ENCODE measurements at places on chromosomes 3 and 15.

DNA sequence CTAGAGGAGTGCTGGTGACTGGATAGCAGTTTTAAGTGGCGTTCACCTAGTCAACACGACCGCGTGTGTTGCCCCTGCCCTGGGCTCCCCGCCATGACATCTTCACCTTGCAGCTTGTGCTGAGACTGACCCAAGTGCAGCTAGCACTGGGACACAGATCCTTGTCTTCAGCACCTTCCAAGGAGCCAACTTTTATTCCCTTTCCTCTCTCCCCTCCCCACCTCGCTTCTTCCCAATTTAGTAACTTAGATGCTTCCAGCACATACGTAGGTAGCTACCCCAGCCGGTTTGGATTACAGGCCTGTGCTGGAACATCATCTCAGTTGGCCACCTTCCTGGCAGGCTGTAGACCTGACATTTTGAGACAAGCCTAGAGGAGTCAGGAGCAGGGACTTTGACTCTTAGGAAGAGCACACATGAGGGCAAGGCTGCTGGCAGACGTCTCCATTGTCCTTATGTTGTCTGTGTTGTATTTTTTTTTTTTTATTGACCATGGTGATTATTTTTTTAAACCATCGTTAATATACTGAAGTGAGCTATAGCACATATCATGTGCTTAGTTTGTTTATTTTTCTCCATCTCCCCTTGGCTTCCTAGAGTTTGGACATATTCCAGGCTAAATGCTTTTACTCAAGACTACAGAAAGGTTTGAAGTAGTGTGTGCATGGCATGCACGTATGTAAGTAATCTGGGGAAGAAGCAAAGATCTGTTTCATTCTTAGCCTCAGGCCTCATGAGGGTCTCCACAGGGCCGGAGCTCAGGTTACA, 61.1 kb downstream of the AAGAB start:
- DNase-seq: no peak

DNA sequence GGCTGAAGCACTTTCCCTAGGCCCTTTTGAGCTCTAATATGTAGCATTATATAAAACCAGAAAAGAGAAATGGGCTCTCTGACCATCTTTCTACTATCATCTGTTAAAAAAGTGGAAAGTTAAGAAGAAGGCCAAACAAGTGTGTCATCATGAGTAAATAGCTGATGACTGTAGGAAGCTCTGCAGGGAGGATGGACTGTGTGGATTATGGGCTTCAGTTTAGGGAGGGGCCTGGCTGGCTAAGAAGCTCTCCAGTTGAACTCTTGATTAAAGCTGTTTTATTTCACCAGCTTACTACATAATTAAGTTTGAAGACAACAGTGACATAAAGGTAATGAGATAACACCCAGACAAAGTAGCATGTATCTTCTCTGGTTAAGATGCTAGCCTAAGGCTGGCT, 30.6 kb downstream of the INTS14 start:
- DNase-seq: no peak

DNA sequence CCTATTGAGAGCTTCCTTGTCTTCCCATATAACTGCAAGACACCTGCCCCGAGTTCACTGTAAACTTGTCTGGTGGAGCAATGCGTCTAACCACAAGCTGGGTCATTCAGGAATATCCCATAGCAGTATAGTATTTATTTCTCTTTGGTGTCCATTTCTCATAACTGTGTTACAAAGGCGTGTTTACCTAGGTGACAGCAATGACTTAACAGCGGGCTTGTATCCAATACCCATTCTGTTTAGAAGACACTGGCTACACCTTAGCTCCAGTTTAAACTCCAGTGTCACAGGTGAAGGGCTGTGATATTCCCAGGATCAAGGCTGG, 24.3 kb downstream of the ATP10A start:
- DNase-seq: no peak

GRCh38 chr3:6640907-6641306, 220.0 kb upstream of the GRM7 start:
- no peak for DNase-seq

DNA sequence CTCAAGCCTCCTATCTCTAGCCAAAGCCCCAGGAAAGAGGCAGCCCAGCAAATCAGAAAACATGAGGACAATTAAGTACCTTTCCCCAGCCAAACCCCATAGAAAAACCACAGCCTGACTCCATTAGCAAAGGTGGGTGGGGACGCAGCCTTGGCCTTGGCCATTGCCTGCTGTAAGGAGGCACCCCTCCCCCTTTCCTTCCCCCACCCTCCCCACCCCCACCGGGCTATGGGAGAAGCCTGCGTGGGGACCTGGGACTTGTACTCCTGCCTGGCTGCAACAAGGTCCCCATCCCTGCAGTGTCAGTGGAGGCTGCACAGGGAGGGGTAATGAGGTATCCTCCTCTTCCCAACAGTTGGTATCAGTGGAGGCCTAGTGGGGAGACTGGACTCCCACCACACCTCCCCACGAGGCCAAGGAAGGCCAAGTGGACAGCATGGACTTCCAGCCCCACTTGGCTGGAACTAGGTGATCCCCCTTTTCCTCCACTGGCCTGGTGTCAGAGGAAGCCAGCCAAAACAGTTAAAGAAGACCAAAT, 20.5 kb downstream of the PRR23E start:
- DNase-seq: no peak

- no peak for DNase-seq
Observed at GRCh38 chr3:141663993-141664392, 74.1 kb upstream of the RNF7 start.

- no peak for DNase-seq
Observed at GRCh38 chr15:98416222-98416855, 232.0 kb upstream of the IGF1R start.

DNA sequence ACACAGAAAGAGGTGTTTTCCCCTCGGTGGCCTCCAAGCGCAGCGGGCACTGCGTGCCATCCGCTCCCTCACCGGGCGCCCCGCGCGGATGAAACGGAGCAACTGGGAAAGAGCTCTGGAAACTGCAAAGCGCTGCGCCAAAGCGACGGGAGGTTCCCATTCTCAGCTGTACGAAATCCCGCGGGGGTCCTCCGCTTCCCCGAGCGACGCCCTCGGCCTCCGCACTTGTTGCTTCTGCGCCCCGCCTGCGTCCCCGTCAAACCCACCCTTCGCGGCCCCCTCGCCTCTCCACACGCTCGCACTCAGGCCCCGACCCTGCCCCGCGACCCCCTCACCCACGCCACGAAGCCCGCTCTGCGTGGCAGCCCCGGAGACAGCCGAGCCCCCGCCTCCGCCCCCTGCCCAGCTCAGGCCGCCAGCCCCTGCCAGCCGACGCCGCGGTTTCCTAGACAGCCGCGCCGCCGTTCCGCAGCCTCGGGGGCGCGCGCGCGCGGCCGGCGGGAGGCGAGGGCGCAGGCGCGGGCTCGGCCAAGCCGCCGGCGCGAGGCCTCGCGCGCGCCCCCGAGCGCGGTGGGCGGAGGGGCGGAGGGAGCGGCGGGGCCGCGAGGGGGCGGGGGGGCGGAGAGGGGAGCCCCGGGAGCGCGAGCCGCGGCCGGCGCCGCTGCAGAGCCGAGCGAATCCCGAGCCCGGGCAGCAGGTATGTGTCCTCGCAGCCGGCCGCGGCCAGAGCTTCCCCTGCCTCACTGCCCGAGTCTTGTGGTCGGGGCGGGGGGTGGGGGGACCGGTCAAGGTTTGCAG, at the start of gene TMEM266:
TSS of gene TMEM266 (plus strand) at position 666 of the 798 bp plus-strand sequence. CDS start 74,279 bp downstream, outside the sequence.
- DNase-seq: no peak
